ENCODE measurements at places on chromosomes 1 and 21. TPM values are rescaled to one million over a fixed set of nuclear protein-coding genes. Genes with fewer than 3 reads are reported as not detected.

DNA sequence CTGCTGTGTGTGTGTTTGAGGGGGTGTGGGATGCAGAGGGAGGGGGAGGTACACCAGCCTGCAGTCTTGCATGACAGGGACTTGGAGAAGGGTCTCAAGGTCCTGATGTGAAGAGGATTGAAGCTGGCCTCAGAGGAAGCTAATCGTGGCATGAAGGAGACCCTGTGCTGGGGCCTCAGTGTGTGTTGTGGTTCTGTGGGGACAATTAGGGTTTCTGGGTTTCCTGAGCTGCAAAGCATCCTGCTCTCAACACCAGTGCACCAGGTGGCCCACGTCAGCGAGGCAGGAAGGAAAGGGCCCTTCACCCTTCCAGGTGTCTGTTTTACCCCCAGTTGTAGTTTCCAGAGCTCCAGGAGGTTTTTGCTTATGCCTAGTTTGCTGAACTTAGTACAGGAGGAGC is 52.8 kb downstream of the TENT5C start:
- no peaks in the 10 kb centered on the region for H3K27me3 ChIP-seq
- no peak for DNase-seq
- peaks cover 5% of the 10 kb centered on the region for H3K4me1 ChIP-seq
- no peak overlapping the region for H3K27ac ChIP-seq
- H3K36me3 ChIP-seq: peaks cover 1% of the 10 kb centered on the region
- no peak overlapping the region for H3K4me3 ChIP-seq

GRCh38 chr1:118136187-118136941 is 48.7 kb downstream of the SPAG17 start:
- peaks cover 7% of the 10 kb centered on the region for H3K4me1 ChIP-seq
- no peak overlapping the region for H3K4me3 ChIP-seq
- no peaks in the 10 kb centered on the region for H3K36me3 ChIP-seq
- DNase-seq: no peak
- H3K27ac ChIP-seq: no peak overlapping the region
- no peaks in the 10 kb centered on the region for H3K27me3 ChIP-seq

DNA sequence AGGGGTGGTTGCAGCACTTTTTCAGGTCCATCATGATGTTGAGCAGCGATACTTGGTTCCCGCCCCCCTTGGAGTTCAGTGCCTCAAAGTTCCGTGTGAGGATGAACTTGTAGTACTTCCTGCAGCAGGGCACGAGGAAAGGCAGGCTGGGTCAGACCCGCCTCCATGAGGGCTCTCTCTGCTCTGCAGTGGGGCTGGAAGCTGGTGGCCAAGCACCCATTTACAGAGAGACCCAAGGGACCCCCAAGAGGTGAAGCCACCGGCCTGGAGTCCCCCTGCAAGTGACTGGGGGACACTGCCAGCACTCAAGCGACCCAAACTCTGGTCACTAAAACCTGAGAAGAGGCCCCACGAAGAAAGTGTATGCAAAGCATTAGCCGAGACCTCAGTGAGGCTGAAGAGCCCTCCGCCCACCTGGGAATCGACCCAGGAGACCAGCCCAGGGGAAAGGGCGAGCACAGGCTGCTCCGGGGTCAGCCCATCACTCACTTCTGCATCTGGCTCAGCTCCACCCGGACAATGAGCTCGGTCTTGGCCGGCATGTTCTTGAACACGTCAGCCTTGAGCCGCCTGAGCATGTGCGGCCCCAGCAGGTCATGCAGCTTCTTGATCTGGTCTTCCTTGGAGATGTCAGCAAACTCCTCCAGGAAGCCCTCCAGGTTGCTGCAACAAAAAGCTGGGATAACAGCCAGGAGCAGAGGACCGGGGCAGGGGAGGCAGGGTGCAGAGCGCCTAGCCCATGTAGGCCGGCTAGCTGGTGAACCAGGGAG is 45.2 kb downstream of the CHD5 start:
- H3K36me3 ChIP-seq: peaks cover 5% of the 10 kb centered on the region
- no peak overlapping the region for H3K27ac ChIP-seq
- DNase-seq: no peak
- H3K4me3 ChIP-seq: no peak overlapping the region

DNA sequence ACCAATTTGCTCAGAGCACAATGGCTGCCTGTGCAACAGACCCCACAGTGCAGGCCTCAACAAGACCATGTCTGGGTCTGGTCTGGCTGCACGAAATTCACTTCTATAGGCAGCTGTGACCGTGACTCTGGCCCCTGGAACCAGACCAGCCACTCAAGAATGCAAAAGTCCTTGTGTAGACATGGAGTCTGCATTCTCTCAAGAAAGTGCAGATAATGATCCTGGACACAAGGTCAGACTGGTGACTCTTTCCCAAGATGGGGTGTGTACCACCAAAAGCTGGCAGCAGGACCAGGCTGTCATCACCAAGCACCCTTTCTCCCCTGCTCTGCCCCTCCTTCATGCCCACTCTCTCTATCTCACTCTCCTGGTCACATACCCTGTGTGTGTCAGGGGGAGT is 7.1 kb upstream of the METTL25B start:
- H3K27me3 ChIP-seq: no peaks in the 10 kb centered on the region
- no peak for DNase-seq
- H3K4me1 ChIP-seq: peaks cover 3% of the 10 kb centered on the region
- H3K4me3 ChIP-seq: no peak overlapping the region
- peaks cover 24% of the 10 kb centered on the region for H3K36me3 ChIP-seq

KDM1A gene
- 204 TPM for total RNA-seq

SPRR2G gene
- not detected for total RNA-seq

KRTAP11-1 gene
- not detected for total RNA-seq
